ENCODE measurements at places on chromosomes 4 and X.

DNA sequence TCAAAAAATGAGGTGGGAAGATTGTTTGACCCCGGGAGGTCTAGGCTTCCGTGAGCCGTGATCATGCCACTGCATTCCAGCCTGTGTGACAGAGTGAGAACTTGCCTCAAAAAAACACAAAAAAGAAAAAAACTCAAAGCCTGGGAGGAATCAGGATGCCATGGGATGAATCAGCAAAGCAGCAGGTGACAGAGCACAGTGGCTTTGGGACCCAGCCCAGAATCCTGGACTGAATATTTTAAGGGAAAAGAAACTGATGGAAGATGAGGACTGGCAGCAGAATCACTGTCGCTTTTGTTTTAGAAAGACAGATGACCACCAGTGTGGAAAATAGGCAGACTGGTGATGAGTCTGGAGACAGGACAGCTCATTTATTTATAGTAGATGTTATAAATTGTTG, 16.6 kb downstream of the S100G start:
- DNase-seq = peak; percentile 22

DNA sequence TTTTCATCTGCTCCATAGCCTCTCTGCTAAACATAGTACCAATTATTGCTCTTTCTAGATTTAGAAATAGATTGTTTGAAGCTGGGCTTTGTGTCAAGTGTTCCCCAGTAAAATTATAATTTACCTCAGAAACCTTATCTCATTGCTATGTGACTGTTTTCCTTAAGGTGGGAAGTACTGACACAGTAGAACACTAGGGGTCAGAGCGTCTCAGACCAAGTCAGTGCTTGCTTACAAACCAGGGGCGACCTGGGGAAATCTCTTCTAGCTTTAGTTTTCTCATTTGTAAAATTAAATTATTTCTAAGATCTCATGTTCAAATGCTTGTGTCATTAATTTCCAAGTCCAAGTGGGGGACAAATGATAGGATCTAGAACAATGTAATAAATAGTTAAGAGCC, 360.4 kb downstream of the RAPGEF2 start:
- DNase-seq = no peak

GRCh38 chrX:111955901-111956300, 79.9 kb downstream of the TRPC5OS start:
- DNase-seq = no peak

DNA sequence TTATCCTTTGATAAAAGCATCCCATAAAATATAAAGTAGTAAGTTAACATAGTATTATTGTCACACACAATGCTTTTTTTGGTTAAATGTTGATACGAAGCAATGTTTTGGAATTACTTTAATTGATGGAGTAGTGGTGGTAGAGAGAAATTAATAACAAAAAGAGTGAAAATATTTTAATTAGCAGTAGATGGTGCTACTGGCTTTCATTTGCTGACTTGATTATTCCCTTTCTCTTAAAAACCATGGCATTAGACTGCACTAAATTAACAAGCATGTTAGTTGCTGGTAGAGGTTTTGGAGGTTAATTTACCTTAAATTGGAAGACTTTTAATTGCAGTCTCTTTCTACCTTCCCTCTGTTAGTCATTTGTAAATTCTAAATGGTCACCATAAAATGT, 8.9 kb upstream of the DCK start:
- DNase-seq = no peak

GRCh38 chr4:118296729-118297128, 56.1 kb downstream of the PRSS12 start:
- DNase-seq = no peak

- DNase-seq = no peak
Observed at GRCh38 chr4:181507938-181508337, 735.3 kb upstream of the TENM3 start.

- no peak for DNase-seq
Observed at GRCh38 chr4:1608821-1609500, 75.2 kb downstream of the FAM53A start.

DNA sequence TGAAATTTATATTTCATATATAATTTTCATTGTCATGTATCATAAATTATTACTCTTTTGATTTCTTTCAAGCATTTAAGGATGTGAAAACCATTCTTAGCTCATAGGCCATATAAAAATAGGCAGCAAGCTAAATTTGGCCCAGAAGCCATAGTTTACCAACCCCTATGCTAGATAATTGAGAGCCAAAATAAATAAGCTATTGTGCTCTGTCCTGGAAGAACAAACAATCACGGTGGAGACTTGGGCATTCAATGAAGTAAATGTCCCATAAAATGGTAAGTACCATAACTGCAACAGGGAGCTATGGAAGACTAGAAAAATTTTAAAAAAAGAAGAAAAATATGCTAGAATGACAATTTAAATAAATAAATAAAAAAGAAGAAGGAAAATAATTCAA, 60.9 kb upstream of the PACRGL start:
- no peak for DNase-seq

GRCh38 chrX:2664502-2664901, 26.6 kb upstream of the CD99 start:
- no peak for DNase-seq

DNA sequence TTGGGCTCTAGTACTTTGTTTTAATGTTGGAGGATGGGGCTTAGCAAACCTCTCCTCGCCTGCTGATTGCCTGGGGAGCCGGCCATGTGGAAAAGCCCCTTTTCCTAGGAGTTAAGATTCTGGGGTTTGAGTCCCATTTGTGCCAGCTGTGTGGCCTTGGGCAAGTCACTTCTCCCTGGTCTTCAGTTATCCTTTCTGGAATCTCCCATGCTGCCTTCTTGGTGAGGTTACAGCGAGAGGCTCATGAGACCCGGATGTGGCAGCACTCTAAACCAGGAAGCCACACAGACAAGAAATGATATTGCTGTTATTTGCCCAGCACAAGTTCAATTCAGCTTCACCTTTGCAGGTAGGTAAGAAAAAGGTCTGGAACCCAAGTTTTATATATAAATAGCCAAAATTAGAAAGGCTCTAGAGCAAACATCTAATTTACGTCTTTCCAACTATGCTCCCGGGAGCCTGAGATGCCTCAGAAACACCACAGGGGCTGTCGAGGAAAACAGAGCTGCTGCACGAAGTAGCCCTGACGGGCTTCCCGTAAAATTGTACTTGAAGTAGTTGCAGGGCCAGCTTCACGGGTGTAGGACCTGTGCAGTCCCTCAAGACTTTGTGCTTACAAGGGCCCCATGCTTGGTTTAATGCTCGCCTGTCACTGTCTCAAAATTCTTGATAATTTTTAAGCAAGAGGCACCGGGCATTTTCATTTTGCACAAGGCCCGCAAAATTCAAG, 8.3 kb upstream of the SASH3 start:
- no peak for DNase-seq

DNA sequence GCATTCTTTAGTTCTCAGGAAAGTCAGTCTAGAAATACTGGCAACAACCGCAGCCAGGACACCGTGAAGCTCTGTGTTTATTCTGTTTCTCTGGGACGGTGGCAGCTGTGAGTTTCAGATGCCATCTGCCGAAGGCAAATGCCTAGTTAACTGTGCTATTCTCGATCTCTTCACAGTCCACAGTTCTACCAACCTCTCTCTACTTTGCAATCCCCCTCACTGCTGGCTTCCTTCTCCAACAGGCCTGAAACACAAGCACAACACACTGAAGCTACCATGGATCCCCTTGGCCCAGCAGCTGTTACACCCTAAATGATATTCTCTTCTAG, 118.8 kb downstream of the ZNF827 start:
- peak; percentile 45 for DNase-seq

- DNase-seq = no peak
Observed at GRCh38 chr4:90977726-90978125, 850.5 kb downstream of the CCSER1 start.

DNA sequence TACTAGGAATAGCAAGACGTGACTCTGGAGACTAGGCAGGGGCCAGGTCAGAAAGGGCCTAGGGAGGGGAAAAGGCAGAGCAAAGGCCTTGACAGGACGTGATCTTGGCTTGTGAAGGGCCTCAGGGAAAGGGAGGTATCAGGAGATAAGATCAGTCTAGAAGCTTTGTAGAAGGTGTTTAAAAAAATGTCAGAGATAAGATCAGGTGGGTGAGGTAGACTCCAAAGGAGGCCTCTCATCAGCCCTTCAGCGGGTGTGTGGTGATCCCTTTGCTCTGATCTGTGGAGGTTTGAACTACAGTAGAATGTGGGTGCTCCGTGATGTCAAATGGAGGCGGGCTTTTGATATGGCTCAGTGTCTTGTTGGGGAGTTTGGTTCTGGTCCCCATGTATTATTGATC, 78.8 kb upstream of the PRPS1 start:
- DNase-seq = no peak

DNA sequence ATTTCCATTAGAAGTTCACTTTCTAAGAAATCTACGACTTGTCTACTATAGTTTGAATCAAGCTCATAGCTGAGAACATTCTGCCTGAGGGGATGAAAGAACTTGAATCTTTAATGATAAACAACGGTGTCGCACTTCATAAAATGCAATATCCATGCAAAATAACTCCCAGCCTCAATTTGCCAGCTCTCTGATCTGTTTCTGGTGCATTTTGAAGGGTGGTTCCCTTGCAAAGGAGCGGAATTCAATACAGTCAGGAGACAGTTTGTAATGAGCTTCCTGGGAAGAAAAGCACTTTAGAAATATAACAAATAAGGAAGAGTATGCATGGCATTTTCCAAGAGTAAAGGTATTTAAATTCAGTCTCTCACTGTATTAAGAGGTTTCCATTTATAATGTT, 80.0 kb downstream of the PCYT1B start:
- DNase-seq = no peak

GRCh38 chr4:152161676-152162330, 374.1 kb downstream of the FBXW7 start:
- DNase-seq = no peak

GRCh38 chr4:163815776-163816175, 321.3 kb downstream of the TMA16 start:
- DNase-seq = no peak
